ENCODE measurements at places on chromosomes 4 and X.

- DNase-seq, result no peak
Measured at GRCh38 chr4:20381005-20381404, 129.3 kb downstream of the SLIT2 start.

GRCh38 chr4:185031611-185032010 is 13.3 kb downstream of the HELT start:
- no peak for DNase-seq

- no peak for DNase-seq
Measured at GRCh38 chr4:124202099-124202498, 510.4 kb downstream of the ANKRD50 start.

- DNase-seq, result no peak
Measured at GRCh38 chr4:159447296-159447695, 344.4 kb downstream of the RAPGEF2 start.
